ENCODE measurements at places on chromosomes 6 and 20.

GRCh38 chr6:83199863-83200225, 6.7 kb downstream of the RWDD2A start:
- no peak for DNase-seq

- no peak for DNase-seq
These were observed 394.7 kb upstream of the SULF2 start for GRCh38 chr20:48180024-48180423.

- peak; percentile 64 for DNase-seq
These were observed 35.2 kb upstream of the HLA-G start for GRCh38 chr6:29792123-29793035.

GRCh38 chr6:169145496-169145895, 108.2 kb downstream of the THBS2 start:
- no peak for DNase-seq

- DNase-seq = no peak
These were observed 122.2 kb downstream of the KIF13A start for GRCh38 chr6:17865243-17865642.

DNA sequence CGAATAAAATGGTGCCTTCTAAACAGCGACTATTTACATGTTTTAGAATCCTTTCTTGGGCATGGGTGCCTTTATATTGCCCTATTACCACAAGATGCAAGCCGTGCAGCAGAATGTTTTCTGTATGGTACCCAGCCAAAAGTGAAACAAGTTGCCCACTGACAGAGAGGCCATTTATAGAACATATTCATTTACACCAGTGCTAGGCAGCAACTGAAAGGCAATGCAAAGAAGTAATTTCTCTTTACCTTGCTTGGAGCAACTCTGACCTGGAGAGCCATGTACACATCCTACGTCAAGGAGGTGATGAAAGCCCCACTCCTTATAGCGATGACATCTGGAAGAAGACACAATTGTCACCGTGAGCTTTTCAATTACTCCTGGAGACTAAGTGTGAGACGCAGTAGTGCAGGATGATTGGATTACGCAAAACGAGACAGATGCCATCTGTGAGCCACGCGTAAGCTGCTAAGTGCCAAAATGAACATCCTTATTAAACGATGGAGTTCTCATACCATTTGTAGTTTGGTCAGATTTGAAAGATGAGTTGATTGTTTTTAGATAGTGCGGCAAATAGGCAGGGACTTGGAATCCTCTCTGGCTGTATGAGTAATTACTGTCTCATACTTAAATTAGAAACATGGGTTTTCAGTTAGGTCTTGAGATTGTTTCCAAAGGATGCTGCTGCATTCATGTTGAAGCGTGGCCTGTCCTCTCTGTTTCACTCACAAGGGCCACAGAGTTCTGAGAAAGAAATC, at the start of gene TMEM244:
Gene TMEM244, minus strand, starts transcription at position 408 of the 758 bp plus-strand sequence. Its CDS starts 127 bp downstream, at position 281.
- no peak for DNase-seq
